ENCODE measurements at places on chromosomes 13 and 19. TPM values are rescaled to one million over a fixed set of nuclear protein-coding genes. Genes with fewer than 3 reads are reported as not detected.

DNA sequence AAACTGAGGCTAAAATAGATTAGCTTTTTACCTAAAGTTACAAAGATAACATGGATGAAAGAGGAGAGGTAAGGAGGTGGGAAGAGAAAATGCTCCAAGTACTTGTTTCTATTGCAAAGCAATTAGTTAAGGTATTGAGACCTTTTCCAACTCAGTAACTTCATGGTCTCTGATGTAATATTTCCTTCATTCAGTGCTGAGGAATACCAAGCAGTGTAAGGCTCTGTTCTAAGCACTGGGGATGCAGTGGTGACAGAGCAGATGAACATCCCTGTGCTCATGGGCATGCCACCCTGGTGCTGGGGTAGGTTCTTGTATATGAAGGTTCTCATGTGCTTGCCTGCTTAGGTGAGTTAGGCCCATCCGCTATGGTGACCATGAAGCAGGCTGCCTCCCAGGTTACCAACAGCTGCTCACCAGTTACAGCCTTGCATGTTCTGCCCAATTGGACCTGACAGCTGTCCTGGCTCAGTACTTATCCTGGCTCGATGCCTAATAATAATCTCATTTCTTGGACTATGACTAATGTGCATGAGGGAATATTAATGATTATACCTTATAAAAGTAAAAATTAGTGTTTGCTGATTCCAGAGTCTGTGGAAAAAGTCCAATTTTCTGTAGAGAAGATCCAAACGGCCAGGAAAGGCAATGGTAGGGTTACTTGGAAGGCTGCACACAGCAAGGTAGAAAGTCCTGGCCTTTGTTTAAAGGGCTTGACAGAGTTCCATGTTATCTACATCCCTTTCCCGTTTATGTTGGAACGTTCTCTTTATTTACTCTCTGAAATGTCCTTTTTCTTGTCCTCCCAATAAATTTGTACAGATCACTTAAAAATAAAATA lies 48.3 kb downstream of the LATS2 start:
- peak; percentile 53 for DNase-seq

- DNase-seq, result peak; percentile 62
Observed at GRCh38 chr19:12126707-12127106, 13.4 kb downstream of the ZNF20 start.

GRCh38 chr19:40650749-40651305 lies 39.6 kb downstream of the NUMBL start:
- DNase-seq, result peak; percentile 93

- peak; percentile 97 for DNase-seq
Observed at GRCh38 chr19:45577111-45577905, 7.3 kb downstream of the OPA3 start.

DNA sequence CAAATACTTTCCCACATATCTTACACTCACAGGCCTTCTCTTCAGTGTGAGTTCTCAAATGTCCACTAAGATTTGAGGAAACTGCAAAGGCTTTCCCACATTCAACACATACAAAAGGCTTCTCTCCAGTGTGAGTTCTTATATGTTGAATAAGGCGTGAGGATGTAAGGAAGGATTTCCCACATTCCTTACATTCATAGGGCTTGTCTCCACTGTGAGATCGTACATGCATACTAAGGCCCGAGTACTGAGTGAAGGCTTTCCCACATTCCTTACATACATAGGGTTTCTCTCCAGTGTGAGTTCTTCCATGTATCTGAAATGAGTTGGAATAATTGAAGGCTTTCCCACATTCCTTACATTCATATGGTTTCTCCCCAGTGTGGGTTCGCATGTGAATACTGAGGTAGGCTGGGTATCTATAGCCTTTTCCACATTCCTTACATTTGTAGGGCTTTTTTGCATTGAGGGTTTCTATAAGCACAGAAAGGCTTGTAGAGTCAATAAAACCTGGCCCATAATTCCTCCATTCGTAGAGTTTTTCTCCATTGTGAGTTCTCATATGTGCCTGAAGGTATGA lies 9.6 kb downstream of the ZNF426 start:
- DNase-seq, result peak; percentile 34

- no peak for DNase-seq
Observed at GRCh38 chr13:89980896-89981295, 1366.6 kb upstream of the MIR17HG start.

DNA sequence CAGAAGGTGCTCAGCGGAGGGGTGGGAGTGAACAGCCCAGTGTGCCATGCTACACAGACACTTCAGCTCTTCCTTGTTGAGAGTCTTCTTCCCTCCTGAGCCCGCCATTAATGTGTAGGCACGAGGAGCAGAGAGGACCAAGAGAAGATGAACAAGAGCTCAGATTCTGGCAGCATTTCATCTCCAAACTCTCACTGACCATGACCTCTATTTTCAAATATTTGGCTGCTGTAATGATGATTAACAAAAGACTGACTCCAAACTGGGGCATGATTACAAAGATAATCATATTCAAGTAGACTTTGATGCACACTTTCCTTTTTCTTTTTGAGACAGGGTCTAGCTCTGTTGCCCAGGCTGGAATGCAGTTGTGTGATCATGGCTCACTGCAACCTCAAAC lies 236.5 kb downstream of the DCLK1 start:
- DNase-seq, result peak; percentile 68

GRCh38 chr13:99527301-99527700 lies 26.0 kb downstream of the TM9SF2 start:
- DNase-seq, result no peak

DNA sequence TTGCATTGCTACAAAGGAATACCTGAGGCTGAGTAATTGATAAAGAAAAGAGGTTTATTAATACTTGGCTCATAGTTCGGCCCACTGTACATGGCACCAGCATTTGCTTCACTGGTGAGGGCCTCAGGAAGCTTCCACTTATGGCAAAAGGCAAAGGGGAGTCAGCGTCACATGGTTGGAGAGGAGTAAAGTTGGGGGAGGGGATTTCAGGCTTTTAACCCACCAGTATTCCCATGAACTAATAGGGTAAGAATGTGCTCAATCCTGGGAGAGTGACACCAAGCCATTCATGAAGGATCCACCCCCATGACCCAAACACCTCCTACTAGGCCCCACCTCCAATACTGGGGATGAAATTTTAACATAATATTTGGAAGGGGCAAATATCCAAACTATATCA lies 82.5 kb upstream of the MYCBP2 start:
- no peak for DNase-seq

DNA sequence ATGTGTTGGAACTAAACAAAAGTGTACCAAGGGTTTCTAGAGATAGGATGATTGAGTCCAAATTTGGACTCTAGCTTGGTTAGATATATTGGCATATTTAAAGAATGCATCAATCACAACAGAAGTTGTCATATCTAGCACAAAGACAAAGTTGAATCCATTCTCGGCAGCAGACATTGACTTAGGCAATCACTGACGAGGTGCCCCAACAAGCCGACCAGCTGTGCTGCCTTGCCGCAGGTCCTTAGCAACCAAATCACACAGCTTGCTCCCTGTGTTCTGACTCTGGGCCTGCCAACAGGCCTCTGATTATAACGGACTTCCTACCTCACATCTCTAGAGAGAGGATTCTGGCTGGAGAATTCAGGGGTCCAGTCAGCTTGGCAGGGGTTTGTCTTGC lies 208.7 kb downstream of the MTUS2 start:
- DNase-seq, result no peak

DNA sequence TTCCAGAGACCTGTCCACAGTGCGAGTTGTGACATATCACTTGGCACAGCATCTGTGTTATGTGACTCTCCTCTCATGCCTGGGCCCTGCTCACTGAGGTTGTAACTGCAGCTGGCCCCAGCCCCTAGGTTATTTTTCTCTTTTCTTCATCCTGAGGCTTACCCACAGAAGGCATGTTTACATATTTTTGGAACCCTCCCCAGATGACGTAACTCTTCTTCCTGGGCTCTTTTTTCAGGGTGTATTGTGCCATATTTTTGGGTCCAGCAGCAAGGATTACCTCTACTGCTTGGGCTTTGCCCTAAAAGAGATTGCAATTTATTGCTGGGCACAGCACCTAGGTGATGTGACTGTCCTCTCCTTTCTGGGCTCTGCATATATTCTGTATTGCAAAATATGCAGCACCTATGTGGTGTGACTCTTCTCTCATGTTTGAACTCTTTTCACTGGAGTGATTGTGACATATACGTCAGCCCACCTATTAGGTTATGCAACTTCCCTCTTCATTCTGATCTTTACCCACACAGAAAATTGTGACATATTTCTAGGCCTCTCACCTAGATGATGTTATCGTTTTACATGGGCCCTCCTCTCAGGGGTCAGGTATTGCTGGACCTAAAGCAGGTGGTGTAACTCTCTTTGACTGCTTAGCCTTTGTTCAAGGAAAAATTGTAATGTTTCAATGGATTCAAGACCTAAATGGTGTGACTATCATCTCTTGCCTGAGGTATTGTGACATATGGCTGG lies 64.5 kb upstream of the ZNF724 start:
- DNase-seq, result no peak

DNA sequence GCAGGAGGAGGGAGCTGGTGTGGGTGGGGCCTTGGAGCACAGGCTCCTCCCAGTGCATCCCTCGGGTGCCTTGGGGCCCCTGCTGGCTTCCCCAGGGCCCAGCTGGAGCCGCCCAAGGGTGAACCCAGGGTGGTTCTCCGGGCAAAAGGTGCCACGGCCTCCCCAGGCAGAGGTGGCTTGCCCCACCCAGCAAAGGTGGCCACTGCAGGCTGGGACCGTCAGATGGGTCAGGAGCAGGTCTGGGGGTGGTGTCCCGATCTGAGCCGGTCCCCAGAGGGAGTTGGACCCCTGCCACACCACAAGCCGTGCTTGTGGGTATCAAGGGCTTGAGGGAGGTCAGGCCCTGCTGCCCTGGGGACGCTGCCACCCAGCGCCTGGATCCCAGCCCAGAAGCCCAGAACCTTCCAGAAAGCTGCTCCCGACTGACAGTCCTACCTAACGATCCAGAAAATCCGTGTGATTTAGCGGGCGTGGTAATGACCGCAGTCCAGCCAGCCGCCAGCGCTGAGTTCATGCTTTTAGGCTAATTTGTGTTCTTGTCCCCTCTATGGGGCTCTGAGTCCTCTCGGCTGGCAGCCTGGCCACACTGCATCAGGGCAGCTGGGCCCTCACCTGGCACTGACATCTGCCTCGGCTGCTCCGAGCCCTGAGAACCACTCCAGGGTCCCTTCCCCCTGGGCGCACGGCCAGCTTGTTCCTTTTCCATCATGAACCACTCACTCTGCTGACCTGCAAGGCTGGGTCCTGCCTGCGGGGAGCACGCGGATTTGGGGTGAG lies 5.0 kb upstream of the GRIN3B start:
- no peak for DNase-seq

GRCh38 chr13:76813891-76814290 lies 72.3 kb downstream of the KCTD12 start:
- DNase-seq, result no peak

GRCh38 chr19:39254531-39255345 lies 6.1 kb upstream of the IFNL4 start:
- no peak for DNase-seq

DNA sequence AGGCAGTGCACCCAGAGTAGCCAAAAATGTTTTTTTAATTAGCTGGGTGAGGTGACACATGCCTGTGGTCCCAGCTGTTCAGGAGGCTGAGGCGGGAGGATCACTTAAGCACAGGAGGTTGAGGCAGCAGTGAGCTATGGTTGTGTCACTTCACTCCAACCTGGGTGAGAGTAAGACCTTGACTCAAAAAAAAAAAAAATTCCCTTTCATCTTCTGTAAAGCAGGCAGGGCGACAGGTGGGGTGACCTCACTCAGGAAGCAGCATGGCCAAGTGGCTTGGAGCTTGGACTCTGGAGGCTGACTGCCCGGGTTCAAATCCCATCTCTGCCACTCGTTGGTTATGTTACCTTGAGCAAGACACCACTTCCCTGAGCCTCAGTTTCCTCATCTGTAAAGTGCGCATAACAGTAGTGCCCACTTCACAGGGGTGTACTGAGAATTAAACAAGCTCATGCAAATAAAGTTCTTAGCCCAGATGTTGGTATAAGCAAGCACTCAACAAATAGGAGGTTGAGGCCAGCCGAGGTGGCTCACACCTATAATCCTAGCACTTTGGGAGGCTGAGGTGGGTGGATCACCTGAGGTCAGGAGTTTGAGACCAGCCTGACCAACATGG lies 48.3 kb downstream of the MAP4K1 start:
- no peak for DNase-seq

- peak; percentile 70 for DNase-seq
Observed at GRCh38 chr19:42023121-42023942, 29.3 kb upstream of the ATP1A3 start.

DNA sequence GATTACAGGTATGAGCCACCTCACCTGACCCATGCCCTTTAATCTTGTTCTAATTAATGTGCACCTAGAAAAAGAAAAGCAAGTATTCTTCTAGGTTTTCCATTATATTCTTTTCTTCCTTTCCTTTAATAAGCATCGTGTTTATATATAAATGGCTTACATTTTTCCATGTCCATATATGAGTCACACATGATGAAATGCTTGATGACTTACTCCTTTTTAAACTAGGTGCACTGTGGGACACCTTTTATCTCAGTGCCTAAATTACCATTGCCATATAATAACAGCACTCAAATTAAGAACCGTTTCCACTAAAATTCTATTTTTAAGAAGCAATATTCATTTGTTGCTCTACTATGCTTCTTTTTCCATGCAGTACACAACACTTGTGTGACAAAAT lies 363.3 kb downstream of the LIG4 start:
- DNase-seq, result peak; percentile 21

DNA sequence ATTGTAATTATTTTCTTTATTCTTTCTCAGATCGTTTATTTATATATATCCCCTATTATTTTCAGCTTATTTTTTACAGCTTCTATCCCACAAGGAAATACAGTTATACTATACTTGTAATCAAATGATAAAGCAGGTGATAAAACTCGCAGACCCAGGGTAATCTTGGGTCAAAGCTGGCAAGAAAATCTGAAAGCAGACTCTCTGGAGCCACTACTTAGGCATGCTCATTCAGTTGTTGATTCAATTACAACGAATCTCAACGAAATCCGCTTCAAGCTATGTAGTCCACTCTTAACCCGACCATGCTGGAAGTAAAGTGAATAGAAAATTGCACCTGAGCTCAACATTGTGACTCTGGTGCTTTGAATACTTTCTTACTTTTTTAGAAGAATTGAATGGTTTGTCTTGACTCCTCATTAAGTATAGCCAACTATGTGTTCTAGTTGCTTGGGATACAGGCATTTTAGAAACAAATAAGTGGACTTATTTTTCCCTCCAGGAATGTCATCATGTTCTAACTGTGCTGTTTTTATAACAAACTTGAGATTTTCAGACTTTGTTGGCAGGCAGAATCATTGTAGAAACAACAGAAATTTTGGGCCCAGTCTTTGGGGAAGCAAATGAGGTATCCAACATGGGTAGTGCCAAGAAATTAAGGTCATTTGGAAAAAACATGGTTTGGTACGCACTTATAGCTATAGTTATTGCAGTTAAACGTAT lies 21.4 kb downstream of the ESD start:
- DNase-seq, result no peak

Gene CLEC17A
- total RNA-seq, result not detected

Gene GPR4
- total RNA-seq, result 0.32 TPM

Gene ZNF547
- 1.4 TPM for total RNA-seq

Gene KPNA3
- 36.4 TPM for total RNA-seq

Gene ZNF324B
- 10.5 TPM for total RNA-seq

Gene PCSK4
- total RNA-seq, result 0.13 TPM

Gene RAP2A
- 22.3 TPM for total RNA-seq

Gene ZNF626
- 18.6 TPM for total RNA-seq
